ENCODE measurements at places on chromosomes 1 and 21. TPM values are rescaled to one million over a fixed set of nuclear protein-coding genes. Genes with fewer than 3 reads are reported as not detected.

NUP210L gene
- 0.03 TPM for total RNA-seq

CDC7 gene
- 19.2 TPM for total RNA-seq

NBPF6 gene
- total RNA-seq, result not detected

RER1 gene
- total RNA-seq, result 149 TPM

SLAMF7 gene
- total RNA-seq, result 4.2 TPM

LRRC42 gene
- total RNA-seq, result 41.8 TPM

C1orf141 gene
- not detected for total RNA-seq

CFAP141 gene
- total RNA-seq, result not detected

LINGO4 gene
- not detected for total RNA-seq

SLC9C2 gene
- not detected for total RNA-seq

GCSAML gene
- not detected for total RNA-seq

PLA2G2E gene
- total RNA-seq, result not detected

ACTN2 gene
- total RNA-seq, result 11.8 TPM

BCL2L15 gene
- total RNA-seq, result 0.05 TPM

ADORA1 gene
- total RNA-seq, result 6.2 TPM

DDR2 gene
- 29.0 TPM for total RNA-seq

TEX35 gene
- not detected for total RNA-seq

ADAMTS5 gene
- not detected for total RNA-seq

LAX1 gene
- total RNA-seq, result not detected

LCE2C gene
- total RNA-seq, result not detected

UBAP2L gene
- 104 TPM for total RNA-seq

CD1C gene
- total RNA-seq, result not detected

RPS6KA1 gene
- total RNA-seq, result 35.1 TPM

CENPS gene
- 45.9 TPM for total RNA-seq

TMEM82 gene
- total RNA-seq, result not detected

LCE1E gene
- total RNA-seq, result not detected

PRAMEF2 gene
- not detected for total RNA-seq

GPR52 gene
- 0.30 TPM for total RNA-seq

CFHR1 gene
- total RNA-seq, result not detected

CCDC27 gene
- total RNA-seq, result not detected

TMEM63A gene
- 5.1 TPM for total RNA-seq

HPCAL4 gene
- total RNA-seq, result not detected

KCNJ9 gene
- not detected for total RNA-seq

AUNIP gene
- 12.8 TPM for total RNA-seq

KLHL20 gene
- 12.4 TPM for total RNA-seq

OPTC gene
- total RNA-seq, result not detected

DUSP23 gene
- total RNA-seq, result not detected

UFC1 gene
- total RNA-seq, result 68.1 TPM

AADACL4 gene
- not detected for total RNA-seq

PLEKHA6 gene
- 0.33 TPM for total RNA-seq

PPM1J gene
- total RNA-seq, result 0.27 TPM

SHCBP1L gene
- total RNA-seq, result not detected

Measured in HT1080 (cell line).